RPMI7951 (cell line): ENCODE measurements at places on chromosomes 12 and 14. TPM values are rescaled to one million over a fixed set of nuclear protein-coding genes. Genes with fewer than 3 reads are reported as not detected.
A peak's percentile ranks its signal among the peaks of the same experiment; 100 is the strongest.

DNA sequence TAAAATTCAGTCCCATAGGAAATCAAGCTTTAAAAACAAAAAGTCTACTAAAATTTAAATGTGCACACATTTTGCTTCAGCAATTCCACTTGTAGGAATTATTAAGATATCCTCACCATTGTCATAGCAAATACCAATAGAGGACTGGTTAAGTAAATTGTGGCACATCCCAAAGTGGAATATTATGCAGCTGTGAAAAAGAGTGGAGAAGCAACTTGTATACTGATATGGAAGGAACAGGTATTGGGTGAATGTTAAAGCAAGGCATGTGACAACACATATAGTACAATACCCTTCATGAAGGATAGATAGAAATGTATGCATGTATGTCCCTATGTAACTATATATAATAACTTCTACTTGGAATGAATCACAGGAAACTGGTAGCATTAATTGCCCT lies 11.9 kb downstream of the KRT8 start:
- no peak for DNase-seq

DNA sequence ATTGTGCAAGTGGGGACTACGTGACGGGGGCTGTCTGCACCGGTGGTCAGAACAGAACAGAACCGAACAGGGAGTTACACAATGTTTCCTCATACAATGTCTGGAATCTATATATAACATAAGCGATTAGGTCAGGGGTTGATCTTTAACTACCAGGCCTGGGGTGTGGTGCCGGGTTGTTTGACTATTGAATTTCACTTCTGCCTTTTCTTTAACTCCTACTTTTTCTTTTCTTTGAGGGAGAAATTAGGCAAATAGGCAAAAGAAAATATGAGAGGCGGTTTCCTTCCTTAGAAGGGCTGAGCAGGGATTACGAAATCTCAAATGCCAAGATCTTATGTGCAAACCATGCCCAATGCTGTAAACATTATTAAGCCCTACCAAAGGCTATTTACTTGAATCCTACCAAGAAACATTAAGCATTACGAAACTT lies 140.3 kb downstream of the SLC38A6 start:
- no peak for DNase-seq

DNA sequence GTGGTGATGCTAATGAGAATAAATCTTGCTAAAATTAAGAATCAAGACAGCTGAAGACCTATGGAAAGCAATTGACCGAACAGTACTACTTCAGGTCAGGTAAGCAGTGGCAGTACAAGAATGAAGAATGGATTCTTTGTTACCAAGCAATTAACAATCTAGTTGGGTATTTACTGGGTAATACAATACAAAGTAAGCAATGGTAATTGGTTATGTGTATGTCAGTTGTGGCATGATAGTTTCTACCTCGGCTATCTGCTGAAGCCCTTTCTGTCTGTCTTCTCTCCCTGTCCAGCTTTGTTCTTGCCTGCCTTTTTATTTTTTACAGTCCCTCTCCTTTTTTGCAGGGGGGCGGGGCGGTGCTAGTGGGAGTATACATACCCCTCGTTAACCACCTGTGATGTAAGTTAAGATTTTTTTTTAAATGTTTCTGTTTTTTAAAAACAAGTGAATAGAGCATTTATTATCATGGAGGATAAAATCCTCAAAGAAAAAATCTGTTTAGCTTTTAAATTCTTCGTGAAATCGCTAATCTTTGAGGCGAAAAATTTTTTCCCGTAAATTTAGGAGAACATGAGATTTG lies 75.9 kb downstream of the RCOR1 start:
- no peak for DNase-seq

DNA sequence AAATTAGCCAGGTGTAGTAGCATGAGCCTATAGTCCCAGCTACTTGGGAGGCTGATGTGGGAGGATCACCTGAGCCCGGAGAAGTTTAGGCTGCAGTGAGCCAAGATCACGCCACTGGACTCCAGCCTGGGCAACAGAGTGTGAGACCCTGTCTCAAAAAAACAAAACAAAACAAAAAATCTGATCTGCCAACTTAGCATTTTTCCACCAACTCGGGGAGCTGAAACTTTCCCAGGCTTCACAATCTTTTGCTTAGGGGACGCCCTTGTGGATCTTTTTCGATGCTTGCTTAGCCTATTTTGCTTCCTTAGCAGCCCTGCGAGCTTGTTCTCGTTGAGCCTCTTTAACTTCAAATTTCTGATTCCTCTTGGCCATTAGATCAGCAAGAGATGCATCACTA lies 13.8 kb downstream of the CCDC177 start:
- DNase-seq: no peak

- peak; percentile 89 for DNase-seq
These were observed 43.4 kb upstream of the CFAP54 start for GRCh38 chr12:96445691-96446583.

KRT72 gene
- total RNA-seq: not detected in 2 replicates

NGB gene
- not detected in 2 replicates for total RNA-seq

DIO3 gene
- not detected in 2 replicates for total RNA-seq

TAS2R30 gene
- total RNA-seq: 0.60 and 0.98 TPM in 2 replicates

TAS2R7 gene
- total RNA-seq: not detected in 2 replicates
